ENCODE measurements at places on chromosomes 13 and 19.
A peak's percentile ranks its signal among the peaks of the same experiment; 100 is the strongest.

DNA sequence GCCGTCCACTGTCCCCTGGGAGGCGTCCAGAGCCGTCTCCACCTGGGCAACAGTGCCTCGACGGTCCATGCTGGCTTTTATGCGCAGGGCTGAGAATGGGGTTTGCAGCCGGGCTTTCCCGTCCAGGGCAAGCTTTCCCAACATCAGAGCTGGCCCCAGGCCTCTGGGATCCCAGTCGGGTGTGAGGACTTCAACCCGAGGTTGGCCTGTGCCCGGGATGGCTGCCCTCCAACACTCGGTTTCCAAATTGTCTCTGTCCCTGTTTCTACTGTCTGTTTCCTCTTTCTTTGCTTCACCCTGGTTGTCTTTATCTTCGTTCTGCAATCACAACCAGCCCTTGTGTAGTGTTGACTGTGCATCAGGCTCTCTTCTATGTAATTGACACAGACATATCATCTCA, at the start of gene IFNL4:
IFNL4 (minus strand) TSS at position 51 of the 400 bp plus-strand sequence.
- DNase-seq, result peak; percentile 28

DNA sequence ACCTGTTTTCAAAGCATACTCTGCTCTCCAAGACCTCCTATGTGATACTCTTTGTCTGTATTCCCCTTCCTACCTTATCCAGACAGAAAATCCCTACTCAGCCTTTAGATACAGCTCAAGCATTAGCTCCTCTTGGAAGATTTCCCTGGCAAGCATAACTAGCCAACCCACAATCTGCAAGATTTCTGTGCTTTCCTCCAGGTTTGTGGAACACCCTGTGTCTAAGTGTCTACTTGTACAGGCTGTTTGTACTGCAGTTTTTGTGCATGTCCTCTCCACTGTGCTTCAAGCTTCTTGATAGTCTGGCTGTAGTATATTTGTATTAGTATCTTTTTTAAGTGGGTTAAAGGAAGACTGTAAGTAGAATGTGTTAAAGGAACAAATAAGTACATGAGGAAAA, 203.7 kb downstream of the RFC3 start:
- no peak for DNase-seq

DNA sequence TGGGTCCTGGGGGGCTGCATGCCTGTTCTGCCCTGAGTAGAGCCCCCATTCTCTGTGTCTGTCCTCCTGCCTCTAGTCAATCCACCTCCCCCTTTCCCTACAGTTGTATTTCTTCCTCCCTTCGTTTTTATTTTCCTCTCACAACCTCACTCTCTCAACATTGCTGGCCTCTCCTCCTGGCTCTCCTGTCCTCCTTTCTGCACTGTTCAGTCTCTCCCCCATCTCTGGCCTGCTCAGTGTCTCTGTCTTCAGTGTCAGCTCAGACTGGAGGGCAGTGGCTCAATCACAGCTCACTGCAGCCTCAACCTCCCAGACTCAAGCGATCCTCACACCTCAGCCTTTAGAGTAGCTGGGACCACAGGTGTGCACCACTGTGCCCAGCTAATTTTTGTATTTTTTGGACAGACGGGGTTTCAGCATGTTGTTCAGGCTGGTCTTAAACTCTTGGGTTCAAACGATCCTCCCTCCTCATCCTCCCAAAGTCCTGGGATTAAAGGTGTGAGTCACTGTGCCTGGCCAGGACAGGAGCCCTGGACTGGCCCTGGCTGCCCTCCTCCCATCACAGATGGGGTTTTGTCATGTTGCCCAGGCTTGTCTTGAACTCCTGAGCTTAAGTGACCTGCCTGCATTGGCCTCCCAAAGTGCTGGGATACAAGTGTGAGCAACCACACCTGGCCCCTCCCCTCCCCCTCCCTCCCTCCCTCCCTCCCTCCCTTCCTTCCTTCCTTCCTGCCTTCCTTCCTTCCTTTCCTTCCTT, 32.0 kb upstream of the IGFL1 start:
- DNase-seq, result no peak

DNA sequence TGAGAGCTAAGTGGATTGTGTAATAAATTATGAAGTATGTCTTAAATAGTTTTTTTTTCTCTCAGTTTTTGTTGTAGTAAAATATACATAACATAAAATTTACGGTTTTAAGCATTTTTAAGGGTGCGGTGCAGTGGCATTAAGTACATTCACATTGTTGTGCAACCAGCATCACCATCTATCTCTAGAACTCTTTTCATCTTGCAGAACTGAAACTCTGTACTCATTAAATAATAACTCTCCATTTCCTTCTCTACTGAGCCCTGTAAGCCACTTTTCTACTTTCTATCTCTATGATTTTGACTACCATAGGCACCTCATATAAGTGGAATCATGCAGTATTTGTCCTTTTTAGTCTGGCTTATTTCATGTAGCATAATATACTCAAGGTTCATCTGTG, 87.1 kb downstream of the GJA3 start:
- no peak for DNase-seq

GRCh38 chr13:30443957-30444404, 21.7 kb downstream of the UBE2L5 start:
- DNase-seq, result no peak

DNA sequence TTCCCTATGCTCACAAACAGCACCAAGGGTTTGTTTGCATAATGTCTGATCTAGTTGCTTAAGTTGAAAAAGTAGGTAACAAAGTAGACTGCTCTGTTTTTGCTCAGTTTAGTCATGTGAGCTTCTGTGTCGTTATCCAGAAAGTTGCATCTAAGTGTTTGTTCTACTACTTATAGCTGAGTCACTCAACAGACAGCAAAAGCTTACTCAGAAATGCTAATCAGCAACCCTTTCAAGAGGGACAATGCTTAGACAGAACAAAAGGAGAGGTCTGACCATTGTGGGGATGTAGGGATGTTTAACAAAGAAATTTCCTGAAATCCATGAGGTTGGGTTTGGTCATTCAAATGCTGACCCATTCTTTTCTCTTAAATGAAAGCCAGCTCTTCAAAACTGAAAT, 106.4 kb downstream of the ATP8A2 start:
- DNase-seq, result peak; percentile 6

GRCh38 chr19:11880598-11880997, 7.0 kb upstream of the ZNF69 start:
- no peak for DNase-seq
